ENCODE measurements at places on chromosomes 7 and 10.

DNA sequence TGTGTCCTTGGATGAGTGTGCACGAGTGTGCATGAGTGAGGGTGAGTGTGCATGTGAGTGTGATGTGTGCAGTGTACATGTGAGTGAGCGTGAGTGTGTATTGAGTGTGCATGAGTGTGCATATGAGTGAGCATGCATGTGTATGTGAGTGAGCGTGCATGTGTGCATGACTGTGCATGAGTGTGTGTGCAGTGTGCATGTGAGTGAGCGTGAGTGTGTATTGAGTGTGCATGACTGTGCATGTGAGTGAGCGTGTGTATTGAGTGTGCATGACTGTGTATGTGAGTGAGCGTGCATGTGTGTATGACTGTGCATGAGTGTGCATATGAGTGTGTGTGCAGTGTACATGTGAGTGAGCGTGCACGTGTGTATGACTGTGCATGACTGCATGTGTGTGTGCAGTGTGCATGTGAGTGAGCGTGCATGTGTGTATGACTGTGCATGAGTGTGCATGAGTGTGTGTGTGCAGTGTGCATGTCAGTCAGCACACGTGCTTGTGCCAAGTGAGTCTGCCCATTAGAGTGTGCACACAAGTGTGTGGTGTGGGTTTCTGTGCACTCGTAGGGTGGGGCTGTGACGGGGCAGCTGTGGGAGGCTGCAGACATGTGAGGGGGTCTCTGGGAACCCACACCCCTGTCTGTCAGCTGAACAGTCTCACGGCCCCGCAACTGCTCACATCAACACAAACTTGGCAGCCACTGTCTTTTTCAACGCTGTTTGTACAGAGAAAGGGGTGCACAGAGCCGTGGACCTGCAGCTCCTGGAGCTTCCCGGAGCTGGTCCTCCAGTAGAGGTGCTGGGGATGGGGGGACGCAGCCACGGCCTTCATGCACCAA is 14.8 kb downstream of the FOXL3 start:
- no peak for DNase-seq

DNA sequence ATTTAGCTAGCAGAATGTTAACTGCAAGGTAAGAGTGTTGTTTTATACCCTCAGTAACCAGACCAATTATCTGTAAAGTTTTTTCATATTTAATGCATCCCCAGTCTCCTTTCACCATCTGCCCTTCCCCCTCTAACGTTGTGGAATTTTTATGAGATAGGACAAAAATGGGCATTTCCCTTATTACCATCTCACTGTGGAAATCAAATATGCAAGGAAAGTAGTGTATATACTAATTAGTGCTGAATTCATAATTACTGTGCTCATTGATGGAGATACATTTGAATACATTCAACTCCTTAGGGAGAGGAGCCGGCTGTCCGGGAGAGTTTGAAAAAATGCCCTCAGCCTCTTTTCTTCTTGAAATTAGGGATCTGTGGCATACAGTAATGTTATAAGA is 423.4 kb upstream of the MGMT start:
- no peak for DNase-seq

- no peak for DNase-seq
These were observed 125.0 kb upstream of the FOXK1 start for GRCh38 chr7:4556868-4557793.

- no peak for DNase-seq
These were observed 7.2 kb upstream of the PSAP start for GRCh38 chr10:71857934-71858890.

GRCh38 chr10:112189465-112189864 is 5.9 kb upstream of the GPAM start:
- no peak for DNase-seq

DNA sequence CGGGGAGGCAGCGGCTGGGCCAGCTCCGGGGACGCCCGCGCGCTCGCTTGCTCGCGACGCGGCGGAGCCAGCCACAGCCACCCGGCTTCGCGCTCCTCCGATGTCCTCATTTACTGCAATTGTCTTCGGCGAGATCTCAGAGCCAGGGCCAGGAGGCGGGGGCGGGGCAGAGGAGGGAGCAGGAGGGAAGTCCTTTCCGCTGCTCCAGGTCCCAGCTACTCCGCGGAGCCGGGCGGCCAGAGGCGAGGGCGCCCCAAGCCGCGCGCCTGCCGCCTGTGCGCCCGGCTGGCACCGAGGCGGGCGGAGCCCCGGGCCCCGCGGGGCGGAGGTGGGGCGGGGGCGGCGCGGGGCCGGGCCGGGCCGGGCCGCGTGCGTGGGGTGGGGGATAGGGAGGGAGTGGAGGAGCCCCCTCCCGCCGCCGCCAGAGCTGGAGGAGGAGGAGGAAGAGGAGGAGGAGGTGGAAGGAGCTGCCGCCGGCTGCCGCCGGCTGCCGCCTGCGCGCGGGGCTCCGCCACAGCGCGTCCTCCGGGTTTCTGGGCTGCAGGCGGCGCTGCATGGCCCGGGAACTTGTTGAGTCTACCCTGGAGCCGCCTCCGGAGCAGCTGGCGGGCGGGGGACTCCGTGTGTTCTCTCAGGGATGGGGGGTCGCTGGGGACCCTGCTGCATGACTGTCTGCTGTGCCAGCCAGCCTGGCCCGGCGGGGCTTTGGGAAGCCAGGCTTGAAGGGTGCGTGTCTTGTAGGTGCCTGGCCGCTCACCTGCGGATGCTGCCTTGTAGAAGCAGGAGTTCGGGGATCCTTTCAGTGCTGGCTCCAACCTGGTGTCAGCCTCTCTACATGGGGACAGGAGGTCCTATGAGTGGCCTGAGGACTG is at the start of gene INSYN2A:
TSS of gene INSYN2A (minus strand) at position 310 of the 872 bp plus-strand sequence. CDS start 20,196 bp downstream, outside the sequence.
- peak; percentile 41 for DNase-seq

Measured in RWPE1 (cell line).